ENCODE measurements at places on chromosomes 5 and 9. TPM values are rescaled to one million over a fixed set of nuclear protein-coding genes. Genes with fewer than 3 reads are reported as not detected.

DNA sequence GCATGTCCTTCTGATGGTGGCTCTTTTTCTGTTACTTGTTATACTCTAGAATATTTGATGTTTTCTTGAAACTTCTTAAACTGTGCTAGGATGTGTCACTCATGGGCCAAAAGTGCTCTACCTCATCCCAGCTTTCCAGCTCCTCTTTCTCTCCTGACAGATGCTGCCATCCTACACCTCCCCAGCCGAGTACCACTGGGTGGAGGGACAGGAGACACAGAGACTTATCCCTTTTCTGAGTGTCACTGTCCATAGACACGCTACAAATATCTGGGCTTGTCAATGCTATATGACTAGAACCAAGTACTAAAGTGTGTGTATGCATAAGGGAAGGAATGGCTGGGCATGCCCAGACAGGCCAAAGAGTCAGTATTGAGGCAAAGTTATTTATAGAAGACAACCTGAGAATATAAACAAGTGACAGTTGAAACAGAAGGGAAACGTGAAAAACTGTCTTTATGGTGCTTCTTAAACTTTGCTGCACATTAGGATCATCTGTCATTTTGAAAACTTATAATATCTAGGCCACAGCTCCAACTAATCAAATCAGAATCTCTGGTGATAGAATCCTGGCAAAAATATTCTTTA lies 188.0 kb downstream of the CARTPT start:
- no peak for DNase-seq

- no peak for DNase-seq
These were observed 26.1 kb upstream of the AOPEP start for GRCh38 chr9:94700445-94700844.

The GARIN3 gene
- total RNA-seq = not detected

The NDOR1 gene
- 28.0 TPM for total RNA-seq

GRCh38 chr5:55364537-55365055 lies 56.8 kb downstream of the MTREX start:
- DNase-seq = no peak

The GLDC gene
- total RNA-seq = 11.8 TPM

- no peak for DNase-seq
These were observed 1.0 kb downstream of the NAIF1 start for GRCh38 chr9:128065907-128066712.

DNA sequence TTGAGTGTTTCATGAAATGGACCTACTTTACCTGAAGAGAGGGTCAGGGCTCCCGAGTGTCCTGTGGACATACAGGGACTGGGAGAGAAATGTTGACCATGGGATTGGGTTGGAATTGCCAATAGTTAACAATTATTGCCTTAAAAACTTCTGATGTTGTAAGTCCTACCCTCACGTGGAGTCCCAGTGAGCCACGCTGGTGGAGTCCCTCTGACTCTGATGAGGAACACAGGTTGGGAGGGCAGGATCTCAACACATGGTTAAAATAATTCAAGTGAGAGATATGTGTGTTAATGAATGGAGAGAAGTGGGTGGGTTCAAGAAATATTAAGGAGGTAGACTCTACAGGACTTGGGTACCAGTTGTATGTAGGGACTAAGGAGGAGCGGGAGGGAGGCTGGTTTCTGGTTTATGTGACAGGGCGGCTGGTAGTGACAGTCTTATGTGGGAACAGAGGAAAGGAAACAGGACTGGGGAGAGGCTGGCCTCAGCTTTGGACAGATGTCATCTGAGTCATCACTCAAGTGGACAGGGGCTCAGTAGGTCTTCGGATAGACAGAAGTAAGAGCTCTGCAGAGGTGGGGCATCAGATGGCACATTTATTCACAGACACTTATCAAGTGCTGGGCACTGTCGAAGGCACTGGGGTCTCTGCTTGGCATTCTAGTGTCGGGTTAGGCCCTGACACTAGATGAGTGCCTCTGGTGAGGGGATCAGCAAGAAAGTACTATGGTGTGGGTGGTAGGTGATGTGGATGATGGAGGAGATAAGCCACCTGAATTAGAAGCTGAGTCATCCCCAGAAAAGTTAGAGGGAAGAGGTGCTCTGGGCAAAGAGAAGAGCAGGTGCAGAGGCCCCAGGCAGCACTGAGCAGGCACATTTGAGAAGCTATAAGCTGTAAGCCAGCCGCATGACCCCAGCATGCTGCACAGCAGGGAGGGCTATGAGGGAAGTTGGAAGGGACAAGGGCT lies 27.2 kb downstream of the MAML1 start:
- no peak for DNase-seq

- DNase-seq = no peak
These were observed 148.9 kb downstream of the GCNT1 start for GRCh38 chr9:76607730-76608436.
